ENCODE measurements at places on chromosomes 11 and 22. TPM values are rescaled to one million over a fixed set of nuclear protein-coding genes. Genes with fewer than 3 reads are reported as not detected.

The SOX6 gene
- not detected for total RNA-seq

The CCDC15 gene
- 3.6 TPM for total RNA-seq

The ZBTB16 gene
- 2.1 TPM for total RNA-seq

The FLRT1 gene
- not detected for total RNA-seq

The ALX4 gene
- total RNA-seq, result not detected

The SGSM1 gene
- total RNA-seq, result 0.31 TPM

The SMIM35 gene
- 0.63 TPM for total RNA-seq

The HBD gene
- not detected for total RNA-seq

The MUC5B gene
- not detected for total RNA-seq

- H3K27ac ChIP-seq, result no peak overlapping the region
- no peaks in the 10 kb centered on the region for H3K36me3 ChIP-seq
- H3K27me3 ChIP-seq, result no peaks in the 10 kb centered on the region
- DNase-seq, result no peak
- H3K4me3 ChIP-seq, result no peak overlapping the region
Observed at GRCh38 chr11:27239305-27239942, 123.6 kb downstream of the CCDC34 start.

DNA sequence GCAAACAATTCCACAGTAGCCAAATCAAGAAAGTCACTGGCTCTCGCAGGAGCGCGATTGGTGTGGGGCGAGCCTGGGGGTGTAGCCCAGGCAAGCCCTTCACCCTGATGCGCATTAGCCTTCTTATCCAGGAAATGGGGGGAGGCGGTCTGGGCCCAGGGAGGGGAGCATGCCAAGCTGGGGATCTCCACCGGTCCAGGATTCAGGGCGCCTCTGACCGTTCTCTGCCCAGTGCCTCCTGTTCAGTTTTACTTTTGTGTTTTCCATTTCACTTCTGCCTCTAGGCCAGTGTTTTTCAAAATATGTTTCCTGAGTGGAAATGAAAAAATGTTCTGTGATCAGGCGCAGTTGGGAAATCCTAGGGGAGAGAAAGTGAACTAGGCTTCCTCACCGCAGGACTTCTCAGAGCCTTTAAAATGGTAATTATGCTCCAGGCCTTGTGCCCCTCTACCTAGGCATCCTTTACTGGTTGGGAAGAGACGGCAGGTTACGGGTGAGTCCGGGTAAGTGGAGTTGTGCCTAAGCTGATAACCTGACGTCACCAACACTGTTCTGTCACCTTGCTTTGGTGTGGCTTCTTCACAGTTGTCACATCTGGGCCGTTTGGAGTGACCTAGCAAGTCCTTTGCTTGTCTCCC, 18.4 kb downstream of the LRP5 start:
- H3K27me3 ChIP-seq, result no peaks in the 10 kb centered on the region
- peaks cover 60% of the 10 kb centered on the region for H3K4me1 ChIP-seq
- H3K4me3 ChIP-seq, result no peak overlapping the region
- H3K27ac ChIP-seq, result no peak overlapping the region
- no peaks in the 10 kb centered on the region for H3K36me3 ChIP-seq

DNA sequence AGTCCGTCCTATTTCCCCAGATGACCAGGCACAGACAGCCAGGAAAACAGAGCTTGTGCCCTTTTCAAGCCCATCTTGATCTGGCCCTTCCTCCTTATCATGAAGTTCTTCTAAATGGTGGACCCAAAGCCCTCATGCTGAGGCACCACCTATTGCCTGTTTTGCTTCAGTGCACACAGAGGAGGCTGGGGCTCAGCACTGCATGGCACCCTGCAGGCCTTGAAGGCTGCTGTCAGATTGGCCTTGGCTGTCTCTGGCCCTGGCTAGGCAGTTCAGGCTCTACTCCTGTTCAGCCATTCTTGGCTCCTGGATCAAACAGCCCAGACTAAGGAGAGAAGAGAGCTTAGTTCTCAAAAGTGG, 49.2 kb downstream of the OTOG start:
- no peak overlapping the region for H3K4me3 ChIP-seq
- no peak overlapping the region for H3K27ac ChIP-seq
- no peak for DNase-seq
- no peaks in the 10 kb centered on the region for H3K4me1 ChIP-seq
- no peaks in the 10 kb centered on the region for H3K36me3 ChIP-seq
- H3K27me3 ChIP-seq, result no peaks in the 10 kb centered on the region

GRCh38 chr22:20291249-20291586, 23.1 kb upstream of the RTN4R start:
- no peaks in the 10 kb centered on the region for H3K4me1 ChIP-seq
- no peak for DNase-seq
- no peak overlapping the region for H3K4me3 ChIP-seq
- H3K27ac ChIP-seq, result no peak overlapping the region

- DNase-seq, result no peak
- no peak overlapping the region for H3K4me3 ChIP-seq
- H3K27me3 ChIP-seq, result no peaks in the 10 kb centered on the region
- no peaks in the 10 kb centered on the region for H3K4me1 ChIP-seq
Observed at GRCh38 chr11:126167488-126167887, 44.0 kb downstream of the RPUSD4 start.

- H3K4me1 ChIP-seq, result no peaks in the 10 kb centered on the region
- no peak overlapping the region for H3K4me3 ChIP-seq
- no peaks in the 10 kb centered on the region for H3K36me3 ChIP-seq
- no peak overlapping the region for H3K27ac ChIP-seq
- H3K27me3 ChIP-seq, result no peaks in the 10 kb centered on the region
Observed at GRCh38 chr22:25745341-25746011, 3.5 kb downstream of the MYO18B start.

GRCh38 chr11:34243600-34244464, 114.0 kb downstream of the ABTB2 start:
- H3K4me3 ChIP-seq, result no peak overlapping the region
- no peaks in the 10 kb centered on the region for H3K36me3 ChIP-seq
- H3K27me3 ChIP-seq, result no peaks in the 10 kb centered on the region
- DNase-seq, result no peak

DNA sequence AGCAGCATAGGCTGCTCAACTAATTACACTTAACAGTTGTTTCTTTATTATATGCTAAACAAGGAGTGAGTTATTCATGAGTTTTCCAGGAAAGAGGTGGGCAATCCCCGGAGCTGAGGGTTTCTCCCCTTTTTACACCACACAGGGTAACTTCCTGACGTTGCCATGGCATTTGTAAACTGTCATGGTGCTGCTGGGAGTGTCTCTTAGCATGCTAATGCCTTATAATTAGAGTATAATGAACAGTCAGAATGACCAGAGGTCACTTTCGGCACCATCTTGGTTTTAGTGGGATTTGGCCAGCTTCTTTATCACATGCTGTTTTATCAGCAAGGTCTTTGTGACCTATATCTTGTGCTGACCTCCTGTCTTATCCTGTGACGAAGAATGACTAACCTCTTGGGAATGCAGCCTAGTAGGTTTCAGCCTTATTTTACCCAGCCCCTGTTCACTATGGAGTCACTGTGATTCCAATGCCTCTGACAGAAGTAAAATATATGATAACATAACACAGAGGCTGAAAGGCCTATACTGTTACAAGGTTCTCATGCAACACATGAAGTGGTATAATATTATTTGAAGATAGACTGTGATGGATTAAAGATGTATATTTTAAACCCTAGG, 41.3 kb upstream of the RDX start:
- no peaks in the 10 kb centered on the region for H3K36me3 ChIP-seq
- H3K4me3 ChIP-seq, result no peak overlapping the region
- no peak overlapping the region for H3K27ac ChIP-seq

- no peak overlapping the region for H3K4me3 ChIP-seq
- H3K36me3 ChIP-seq, result no peaks in the 10 kb centered on the region
- no peaks in the 10 kb centered on the region for H3K4me1 ChIP-seq
Observed at GRCh38 chr22:36107436-36107835, 53.1 kb downstream of the APOL3 start.

- no peak for DNase-seq
- no peaks in the 10 kb centered on the region for H3K36me3 ChIP-seq
- no peaks in the 10 kb centered on the region for H3K4me1 ChIP-seq
- no peak overlapping the region for H3K27ac ChIP-seq
- no peak overlapping the region for H3K4me3 ChIP-seq
Observed at GRCh38 chr22:37383341-37383740, 43.9 kb downstream of the ELFN2 start.

- DNase-seq, result no peak
- H3K27me3 ChIP-seq, result no peaks in the 10 kb centered on the region
- no peak overlapping the region for H3K4me3 ChIP-seq
- no peaks in the 10 kb centered on the region for H3K36me3 ChIP-seq
- no peak overlapping the region for H3K27ac ChIP-seq
- no peaks in the 10 kb centered on the region for H3K4me1 ChIP-seq
Observed at GRCh38 chr11:1422981-1423380, 33.2 kb downstream of the BRSK2 start.

DNA sequence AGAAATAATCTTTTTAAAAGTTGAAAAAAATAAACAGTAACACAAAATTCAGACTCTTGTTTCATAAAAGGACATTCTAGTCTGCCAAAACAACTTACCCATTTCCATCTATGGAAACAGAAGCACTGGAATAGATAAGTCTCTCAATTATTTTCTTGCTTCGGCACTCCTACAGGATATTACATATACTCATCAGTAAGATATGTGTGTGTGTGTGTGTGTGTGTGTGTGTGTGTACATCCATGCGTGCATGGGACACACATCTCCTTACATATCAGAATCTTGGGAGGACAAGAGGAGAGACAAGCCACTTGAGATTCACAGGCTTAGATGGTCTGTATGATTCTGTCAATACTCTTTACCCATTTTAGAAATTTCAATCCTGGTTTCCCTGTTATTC, 144.6 kb downstream of the ATG16L2 start:
- H3K27me3 ChIP-seq, result no peaks in the 10 kb centered on the region
- no peak for DNase-seq
- no peaks in the 10 kb centered on the region for H3K36me3 ChIP-seq
- no peak overlapping the region for H3K4me3 ChIP-seq
- H3K4me1 ChIP-seq, result no peaks in the 10 kb centered on the region

GRCh38 chr11:1878137-1879031, 13.3 kb downstream of the PRR33 start:
- H3K27ac ChIP-seq, result no peak overlapping the region
- DNase-seq, result no peak
- H3K36me3 ChIP-seq, result peaks cover 3% of the 10 kb centered on the region
- no peaks in the 10 kb centered on the region for H3K27me3 ChIP-seq
- no peak overlapping the region for H3K4me3 ChIP-seq
- peaks cover 8% of the 10 kb centered on the region for H3K4me1 ChIP-seq

DNA sequence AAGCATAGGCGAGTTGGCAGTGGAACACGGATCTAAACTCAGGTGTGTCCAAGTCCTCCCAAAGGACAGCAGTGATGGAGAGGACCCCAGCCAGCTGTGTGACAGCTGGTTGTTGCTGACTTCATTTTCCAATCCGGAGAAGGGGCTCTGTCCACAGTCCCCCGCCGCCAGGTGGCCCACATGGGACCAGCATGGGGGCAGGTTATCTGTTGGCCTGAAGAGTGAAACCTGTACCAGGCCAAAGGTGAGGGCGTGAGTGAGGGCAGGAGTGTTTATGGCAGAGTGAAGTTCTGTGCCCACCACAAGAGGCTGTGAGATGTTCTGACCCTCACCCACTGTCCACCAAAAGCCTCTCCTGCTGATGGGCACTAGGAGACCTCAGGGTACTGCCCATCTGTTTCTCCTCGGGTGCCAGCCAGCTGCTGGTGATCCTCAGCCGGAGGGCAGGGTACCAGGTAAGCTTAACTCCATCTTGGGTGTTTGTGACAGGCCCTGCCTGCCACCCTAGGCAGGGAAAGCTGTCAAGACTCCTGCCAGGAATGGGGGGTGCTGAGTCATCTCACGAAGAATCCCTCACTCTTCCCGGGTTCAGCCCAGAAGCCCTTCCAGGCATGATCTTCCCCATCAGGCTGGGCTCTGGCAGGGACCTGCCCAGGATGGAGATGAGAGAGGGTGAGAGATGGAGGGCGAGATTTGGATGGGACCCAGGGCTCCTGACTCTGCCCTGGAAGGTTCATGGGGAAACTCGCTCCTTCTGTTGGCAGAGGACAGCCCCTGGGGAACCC, 15.5 kb upstream of the TAB1 start:
- peaks cover 8% of the 10 kb centered on the region for H3K4me1 ChIP-seq
- no peak overlapping the region for H3K4me3 ChIP-seq
- H3K36me3 ChIP-seq, result no peaks in the 10 kb centered on the region
- no peaks in the 10 kb centered on the region for H3K27me3 ChIP-seq
- no peak for DNase-seq

- H3K27me3 ChIP-seq, result no peaks in the 10 kb centered on the region
- no peaks in the 10 kb centered on the region for H3K4me1 ChIP-seq
- H3K4me3 ChIP-seq, result no peak overlapping the region
- DNase-seq, result no peak
- H3K27ac ChIP-seq, result no peak overlapping the region
Observed at GRCh38 chr11:35927682-35928081, 16.2 kb upstream of the LDLRAD3 start.

All from CD8-positive, alpha-beta memory T cell (primary cell).